ENCODE measurements at places on chromosomes 4 and X. TPM values are rescaled to one million over a fixed set of nuclear protein-coding genes. Genes with fewer than 3 reads are reported as not detected.

- no peak overlapping the region for H3K4me3 ChIP-seq
- H3K36me3 ChIP-seq, result no peaks in the 10 kb centered on the region
- no peak for DNase-seq
- H3K27ac ChIP-seq, result no peak overlapping the region
Observed at GRCh38 chr4:13983189-13983790, 355.8 kb upstream of the BOD1L1 start.

DNA sequence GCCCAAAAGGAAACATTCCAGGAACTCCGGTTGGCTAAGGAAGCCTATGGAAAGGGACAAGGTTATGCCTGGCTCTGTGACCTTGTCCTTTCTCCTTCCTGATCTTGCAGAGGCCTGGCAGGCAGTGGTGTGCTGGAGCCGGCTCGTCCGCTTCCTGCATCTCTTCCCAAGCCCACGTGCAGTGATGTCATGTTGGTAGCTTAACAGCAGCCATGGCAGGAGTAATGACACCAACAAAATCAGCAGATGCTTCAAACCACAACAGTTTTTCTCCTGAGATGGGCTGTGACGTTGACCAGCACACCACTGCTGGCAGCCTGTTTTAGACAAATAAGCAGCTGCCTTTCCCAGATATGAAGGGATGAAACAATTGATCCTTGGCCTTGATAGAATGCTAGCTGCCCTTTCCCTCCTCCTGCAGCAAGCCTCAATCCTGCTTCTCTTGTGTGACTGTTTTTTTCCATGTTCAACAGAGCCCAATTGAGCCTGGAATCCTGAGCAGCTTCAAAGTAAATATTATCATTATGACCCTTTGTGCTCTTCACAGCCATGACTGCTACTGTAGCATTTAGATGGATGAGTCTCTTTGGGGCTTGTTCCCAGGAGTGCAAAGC lies 23.4 kb downstream of the SEPTIN6 start:
- H3K36me3 ChIP-seq, result no peaks in the 10 kb centered on the region
- DNase-seq, result peak; percentile 79
- no peaks in the 10 kb centered on the region for H3K27me3 ChIP-seq
- H3K27ac ChIP-seq, result peak overlapping the region; percentile 50

- H3K36me3 ChIP-seq, result no peaks in the 10 kb centered on the region
- peaks cover 9% of the 10 kb centered on the region for H3K4me1 ChIP-seq
- H3K27ac ChIP-seq, result no peak overlapping the region
- H3K4me3 ChIP-seq, result no peak overlapping the region
- no peaks in the 10 kb centered on the region for H3K27me3 ChIP-seq
Observed at GRCh38 chr4:117137145-117137544, 51.8 kb upstream of the TRAM1L1 start.

DNA sequence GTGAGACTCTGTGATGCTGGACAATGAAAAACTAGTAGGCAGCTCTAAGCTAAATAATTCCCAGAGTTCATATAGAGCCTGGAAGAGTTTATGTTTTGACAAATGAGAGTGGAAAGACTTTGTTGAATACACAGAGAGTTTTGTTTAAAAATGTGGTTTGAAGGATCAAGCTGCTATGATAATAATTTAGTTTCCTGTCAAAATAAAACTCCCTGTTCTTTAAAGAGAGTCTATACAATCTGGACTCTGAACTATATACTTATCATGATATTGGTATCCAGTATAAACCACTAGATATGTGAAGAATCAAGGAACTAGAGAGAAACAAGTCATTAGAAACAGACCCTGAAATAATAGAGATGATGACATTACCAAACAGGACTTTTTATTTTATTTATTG lies 158.6 kb downstream of the C4orf33 start:
- no peak overlapping the region for H3K27ac ChIP-seq
- no peak overlapping the region for H3K4me3 ChIP-seq
- H3K36me3 ChIP-seq, result no peaks in the 10 kb centered on the region

- no peak overlapping the region for H3K27ac ChIP-seq
- H3K36me3 ChIP-seq, result no peaks in the 10 kb centered on the region
- no peaks in the 10 kb centered on the region for H3K4me1 ChIP-seq
- H3K4me3 ChIP-seq, result peak overlapping the region; percentile 68
Observed at GRCh38 chr4:2261110-2261852, 628 bp downstream of the MXD4 start.

Gene MTNR1A
- not detected for total RNA-seq

GRCh38 chr4:130110189-130110588 lies 1014.2 kb downstream of the C4orf33 start:
- no peaks in the 10 kb centered on the region for H3K4me1 ChIP-seq
- no peak overlapping the region for H3K27ac ChIP-seq
- DNase-seq, result no peak

DNA sequence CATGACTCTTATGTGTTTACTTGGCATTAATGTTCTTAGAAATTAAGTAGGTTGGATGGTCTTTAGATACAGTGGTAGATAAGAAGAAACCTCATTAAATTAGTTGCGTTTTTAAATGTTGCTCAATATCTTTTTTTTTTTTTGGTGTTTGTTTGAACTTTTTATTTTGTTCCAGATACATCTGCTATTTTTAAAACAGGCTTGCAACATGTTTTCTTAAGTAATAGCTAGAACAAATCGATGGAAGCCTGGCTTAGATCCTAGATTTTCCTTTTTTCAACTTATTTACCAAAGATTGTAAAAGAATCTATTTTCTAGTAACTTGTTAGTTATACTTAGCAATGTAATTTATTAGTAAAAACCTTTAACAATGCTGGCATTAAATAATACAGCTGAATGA lies 9.3 kb downstream of the CNKSR2 start:
- H3K27me3 ChIP-seq, result no peaks in the 10 kb centered on the region
- no peak for DNase-seq
- no peaks in the 10 kb centered on the region for H3K36me3 ChIP-seq
- no peaks in the 10 kb centered on the region for H3K4me1 ChIP-seq

- no peak overlapping the region for H3K27ac ChIP-seq
- DNase-seq, result no peak
- H3K27me3 ChIP-seq, result no peaks in the 10 kb centered on the region
- H3K36me3 ChIP-seq, result no peaks in the 10 kb centered on the region
Observed at GRCh38 chrX:76434103-76434741, 6.7 kb downstream of the MAGEE1 start.

GRCh38 chrX:38138900-38139299 lies 81.8 kb downstream of the SRPX start:
- no peak for DNase-seq
- no peak overlapping the region for H3K27ac ChIP-seq
- H3K4me1 ChIP-seq, result no peaks in the 10 kb centered on the region
- H3K36me3 ChIP-seq, result no peaks in the 10 kb centered on the region
- H3K4me3 ChIP-seq, result no peak overlapping the region

DNA sequence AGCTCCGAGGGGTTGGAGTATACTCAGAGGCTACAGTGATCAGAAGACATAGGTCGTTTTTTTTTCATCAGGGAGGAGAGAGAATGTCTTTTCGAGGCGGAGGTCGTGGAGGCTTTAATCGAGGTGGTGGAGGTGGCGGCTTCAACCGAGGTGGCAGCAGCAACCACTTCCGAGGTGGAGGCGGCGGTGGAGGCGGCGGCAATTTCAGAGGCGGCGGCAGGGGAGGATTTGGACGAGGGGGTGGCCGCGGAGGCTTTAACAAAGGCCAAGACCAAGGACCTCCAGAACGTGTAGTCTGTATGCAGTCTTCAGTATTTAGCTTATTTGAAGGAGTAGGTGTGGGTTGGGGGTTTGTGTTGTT lies 500 bp downstream of the GAR1 start:
- peak overlapping the region; percentile 79 for H3K4me3 ChIP-seq
- peak overlapping the region; percentile 67 for H3K27ac ChIP-seq
- H3K36me3 ChIP-seq, result peaks cover 26% of the 10 kb centered on the region
- no peaks in the 10 kb centered on the region for H3K27me3 ChIP-seq
- DNase-seq, result peak; percentile 22

- DNase-seq, result no peak
- H3K4me3 ChIP-seq, result no peak overlapping the region
- H3K36me3 ChIP-seq, result no peaks in the 10 kb centered on the region
- H3K4me1 ChIP-seq, result no peaks in the 10 kb centered on the region
Observed at GRCh38 chr4:104938624-104939023, 208.1 kb upstream of the TET2 start.

DNA sequence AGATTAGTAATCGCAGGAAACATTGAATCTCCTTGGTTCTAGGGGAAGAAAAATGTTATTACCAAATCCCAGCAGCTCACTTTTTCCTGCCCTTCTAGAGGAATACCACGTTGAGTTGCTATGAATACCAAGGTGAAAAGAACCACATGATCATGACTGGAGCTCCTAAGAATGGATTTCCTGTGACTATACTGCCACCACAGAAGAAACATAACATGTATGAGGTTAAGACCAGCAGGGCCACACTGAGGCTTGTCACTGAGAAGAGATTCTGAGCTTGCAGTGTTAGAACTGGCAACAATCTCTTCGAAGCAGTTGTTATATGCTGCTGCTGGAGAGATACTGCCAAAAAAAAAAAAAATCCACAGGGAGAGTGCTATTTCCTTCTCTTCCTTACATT lies 1235.3 kb downstream of the FSTL5 start:
- no peak overlapping the region for H3K4me3 ChIP-seq
- no peak for DNase-seq
- no peaks in the 10 kb centered on the region for H3K4me1 ChIP-seq
- H3K36me3 ChIP-seq, result no peaks in the 10 kb centered on the region

Gene FUNDC1
- total RNA-seq, result 15.9 TPM

Gene PABPC4L
- total RNA-seq, result 8.4 TPM

Gene TMEM271
- total RNA-seq, result 1.4 TPM

DNA sequence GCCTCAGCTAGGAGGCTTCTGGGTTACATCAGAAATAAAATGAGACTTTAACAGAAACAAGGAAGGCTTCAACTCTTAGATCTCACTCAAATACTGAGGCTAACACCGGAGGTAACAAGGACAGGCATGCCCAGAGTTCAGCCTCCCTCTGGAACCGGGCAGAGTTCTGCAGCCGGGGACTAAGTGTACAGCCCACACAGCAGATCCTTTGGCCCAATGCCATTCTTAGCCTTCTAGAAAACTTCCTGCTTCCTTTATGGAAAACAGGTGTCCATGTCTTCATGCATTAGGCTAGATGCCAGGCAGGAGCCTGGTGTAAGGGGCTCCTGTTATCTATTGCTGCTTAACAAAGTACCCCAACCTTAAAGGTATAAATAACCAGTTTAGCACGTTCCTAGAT lies 369.7 kb downstream of the BCOR start:
- H3K27me3 ChIP-seq, result no peaks in the 10 kb centered on the region
- peak overlapping the region; percentile 64 for H3K27ac ChIP-seq
- H3K4me1 ChIP-seq, result peaks cover 52% of the 10 kb centered on the region

Gene CPLX1
- 0.28 TPM for total RNA-seq

All from SJCRH30 (cell line).